WERI-Rb-1 (cell line): ENCODE measurements at places on chromosomes 2 and 18.

DNA sequence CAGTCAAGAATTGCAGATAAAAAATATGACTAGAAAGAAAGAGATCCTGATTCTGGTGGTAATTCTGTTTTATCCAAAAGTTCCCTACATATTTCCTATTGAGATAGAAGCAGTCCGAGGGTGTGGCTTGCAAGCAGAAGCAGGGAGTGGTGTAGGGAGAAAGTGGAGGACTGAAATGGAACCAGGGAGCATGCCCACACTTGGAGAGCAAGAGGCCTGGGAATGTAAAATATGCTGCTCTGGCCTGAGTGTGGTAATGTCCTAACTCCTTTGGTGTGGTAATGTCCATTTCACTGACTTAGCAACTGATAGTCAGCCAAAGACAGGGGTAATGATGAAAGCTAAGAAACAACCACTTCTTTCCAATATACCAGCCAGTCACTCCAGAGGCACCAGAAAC is 30.1 kb upstream of the FMNL2 start:
- DNase-seq, result no peak

GRCh38 chr2:5696945-5697521 is 4.8 kb downstream of the SOX11 start:
- DNase-seq, result peak; percentile 80

- no peak for DNase-seq
Observed at GRCh38 chr2:136534811-136535210, 230.5 kb upstream of the THSD7B start.

GRCh38 chr2:27261241-27261925 is 1.5 kb downstream of the SLC30A3 start:
- DNase-seq, result no peak

GRCh38 chr2:215904101-215904500 is 109.2 kb downstream of the MREG start:
- no peak for DNase-seq

GRCh38 chr18:76654577-76654976 is 159.5 kb upstream of the ZNF516 start:
- DNase-seq, result no peak

- peak; percentile 59 for DNase-seq
Observed at GRCh38 chr2:192000196-192000980, 153.5 kb upstream of the CAVIN2 start.

DNA sequence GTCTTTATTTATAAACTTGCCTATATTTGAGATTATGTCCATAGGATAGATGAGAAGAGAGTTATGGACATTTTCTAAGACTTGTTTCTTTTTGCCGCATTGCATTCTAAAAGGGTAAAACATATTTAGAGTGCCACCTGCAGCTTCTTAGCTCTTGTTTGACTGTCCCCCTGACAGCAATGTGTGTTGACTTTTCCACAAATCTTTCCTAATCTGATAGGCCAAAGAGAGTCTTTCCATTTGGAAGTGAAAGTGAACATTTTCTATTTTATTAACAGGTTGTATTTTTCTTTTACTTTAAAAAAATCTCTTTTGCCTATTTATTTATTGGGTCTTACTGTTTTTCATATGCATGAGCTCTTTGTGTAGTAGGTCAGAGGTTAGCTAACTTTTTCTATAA is 58.4 kb downstream of the FMNL2 start:
- DNase-seq, result no peak

- no peak for DNase-seq
Observed at GRCh38 chr2:113977060-113977659, 87.3 kb downstream of the ACTR3 start.

DNA sequence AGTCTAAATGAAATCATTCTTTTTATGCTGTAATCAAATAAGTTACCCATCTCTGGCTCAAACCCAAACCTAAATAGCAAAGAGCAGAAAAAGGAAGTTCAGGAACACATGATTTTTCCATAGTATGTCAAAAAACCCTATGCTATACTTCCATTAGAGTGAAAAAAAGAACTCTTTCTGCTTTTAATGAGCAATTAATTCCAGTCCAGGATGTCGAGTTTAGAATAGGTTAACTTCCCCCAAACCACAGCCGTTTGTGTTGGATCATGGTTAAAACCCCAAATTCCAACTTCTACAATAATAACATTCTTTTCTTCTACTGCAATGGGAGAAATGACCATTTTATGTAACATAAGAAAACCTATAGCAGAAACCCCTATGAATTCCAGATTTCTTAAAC is 171.1 kb upstream of the NRP2 start:
- DNase-seq, result no peak

GRCh38 chr18:57443247-57443646 is 8.1 kb downstream of the ONECUT2 start:
- no peak for DNase-seq

GRCh38 chr2:198017068-198017467 is 212.7 kb downstream of the PLCL1 start:
- no peak for DNase-seq

DNA sequence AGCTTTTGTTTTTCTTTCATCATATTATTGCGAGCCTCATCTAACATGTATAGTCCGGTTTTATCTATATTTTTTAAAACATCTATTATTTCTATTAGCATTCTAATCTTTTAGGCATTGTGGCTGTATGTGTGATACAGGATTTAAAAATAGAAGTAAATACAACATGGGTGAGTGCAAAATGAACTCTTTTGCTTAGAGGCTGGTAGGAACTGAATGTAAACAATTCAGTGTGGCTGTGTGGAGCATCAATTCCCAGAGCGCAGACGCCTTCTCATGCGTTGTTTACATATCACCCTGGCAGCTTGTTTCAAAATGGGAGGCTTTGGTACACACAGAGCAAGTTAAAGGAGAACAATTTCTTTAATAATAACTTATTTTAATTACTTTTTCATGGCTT is 836 bp downstream of the DTNA start:
- DNase-seq, result no peak

DNA sequence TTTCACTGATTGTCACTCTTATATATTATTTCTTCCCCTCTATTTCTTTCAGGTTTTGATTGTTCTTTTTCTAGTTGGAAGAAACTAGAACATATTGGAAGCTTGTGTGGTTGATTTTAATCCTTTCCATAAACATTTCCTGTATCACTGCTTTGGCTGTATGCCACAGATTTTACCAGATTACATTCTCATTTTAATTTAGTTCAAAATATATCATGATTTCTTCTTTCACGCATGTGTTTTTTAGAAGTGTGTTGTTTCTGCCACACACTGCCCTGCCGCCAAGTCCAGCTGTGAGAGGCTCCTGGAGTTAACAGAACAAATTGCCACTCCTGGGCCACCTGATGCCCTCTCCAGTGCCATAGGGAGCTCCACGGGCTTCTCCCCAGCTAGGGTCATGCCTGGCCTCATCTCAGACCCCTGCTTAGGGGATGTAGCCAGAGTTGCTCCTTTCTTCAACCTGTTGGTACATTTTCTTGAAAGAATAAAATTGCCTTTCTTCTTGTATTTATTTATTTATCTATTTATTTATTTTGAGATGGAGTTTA is 206.2 kb upstream of the COPS8 start:
- DNase-seq, result no peak

DNA sequence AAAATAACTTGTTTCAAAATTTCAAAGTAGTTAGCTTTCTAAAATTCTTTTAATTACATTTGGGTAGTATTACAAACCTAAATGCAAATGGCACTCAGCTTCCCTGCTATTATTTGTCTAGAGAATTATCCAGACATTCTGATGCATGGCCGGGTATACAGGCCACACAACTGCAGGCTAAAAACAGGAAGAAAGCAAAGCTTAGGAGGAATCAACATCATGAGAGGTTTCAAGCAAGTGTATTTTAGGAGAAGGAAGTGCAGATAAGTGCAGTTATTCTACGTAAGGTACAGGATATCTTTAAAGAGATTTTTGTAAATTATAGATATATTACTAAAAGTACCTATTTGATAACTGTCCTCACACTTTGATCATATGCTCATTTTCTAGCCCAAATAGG is 46.8 kb upstream of the RNU4ATAC start:
- DNase-seq, result no peak

GRCh38 chr2:234355021-234355720 is 141.7 kb downstream of the ARL4C start:
- DNase-seq, result peak; percentile 30

- DNase-seq, result no peak
Observed at GRCh38 chr2:181697126-181697525, 16.8 kb upstream of the NEUROD1 start.

- DNase-seq, result peak; percentile 3
Observed at GRCh38 chr2:240392948-240393830, 42.3 kb upstream of the GPC1 start.

DNA sequence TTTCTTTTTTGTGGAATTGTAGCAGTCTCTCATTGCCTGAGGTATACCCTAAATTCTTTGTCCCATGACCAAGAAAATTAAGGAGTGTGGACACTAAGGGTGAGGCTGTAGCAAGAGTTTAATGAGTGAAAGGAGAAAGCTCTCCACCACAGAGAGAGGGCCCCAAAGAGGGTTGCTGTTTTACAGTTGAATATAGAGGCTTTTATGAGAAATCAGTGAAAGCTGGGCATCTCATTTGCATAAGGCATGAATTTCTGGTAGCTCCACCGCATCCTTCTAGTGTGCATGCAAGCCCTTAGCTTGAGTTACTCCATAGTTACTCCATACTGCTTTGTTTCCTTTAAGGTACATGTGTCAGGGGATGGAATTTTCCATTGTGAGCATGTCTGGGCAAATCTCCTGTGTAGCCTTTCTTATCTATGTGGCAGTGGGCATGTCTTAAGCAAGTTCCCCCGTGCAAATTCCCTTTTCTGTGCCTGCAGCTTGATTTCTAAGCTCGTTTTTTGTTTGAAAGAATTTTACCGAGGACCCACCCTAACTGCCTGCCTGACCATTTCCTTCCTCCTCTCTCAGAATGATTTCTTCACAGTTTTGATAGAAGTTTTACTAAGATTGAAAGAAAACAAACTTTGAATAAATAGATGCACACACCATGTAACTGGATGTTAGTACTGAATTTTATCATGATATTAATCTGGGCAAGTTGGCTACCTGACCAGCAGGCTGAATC is 218.9 kb downstream of the PARD3B start:
- DNase-seq, result no peak

- DNase-seq, result no peak
Observed at GRCh38 chr18:58388736-58389135, 240.2 kb downstream of the ALPK2 start.
